ENCODE measurements at places on chromosomes 2 and 18.

DNA sequence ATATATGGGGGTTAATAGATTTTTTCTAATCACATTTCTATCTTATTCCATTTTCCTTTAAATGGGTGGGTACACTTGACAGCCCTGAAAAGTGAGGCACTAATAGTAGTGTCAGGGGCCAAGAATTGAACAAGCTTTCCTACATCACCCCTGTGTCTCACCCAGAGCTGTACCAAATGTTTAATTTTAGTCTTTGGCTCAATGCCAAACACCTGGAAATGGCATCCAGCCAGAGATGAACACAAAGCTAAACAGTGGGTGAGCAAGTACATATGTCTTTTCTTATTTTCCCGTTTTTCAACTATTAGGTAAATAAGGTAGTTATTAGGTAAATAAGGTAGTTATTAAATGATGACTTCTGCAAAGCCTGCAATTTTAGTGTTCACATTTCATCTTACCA lies 276.3 kb upstream of the ERBB4 start:
- no peak for DNase-seq

- no peak for DNase-seq
These were observed 211.0 kb downstream of the NEDD4L start for GRCh38 chr18:58254873-58255511.

DNA sequence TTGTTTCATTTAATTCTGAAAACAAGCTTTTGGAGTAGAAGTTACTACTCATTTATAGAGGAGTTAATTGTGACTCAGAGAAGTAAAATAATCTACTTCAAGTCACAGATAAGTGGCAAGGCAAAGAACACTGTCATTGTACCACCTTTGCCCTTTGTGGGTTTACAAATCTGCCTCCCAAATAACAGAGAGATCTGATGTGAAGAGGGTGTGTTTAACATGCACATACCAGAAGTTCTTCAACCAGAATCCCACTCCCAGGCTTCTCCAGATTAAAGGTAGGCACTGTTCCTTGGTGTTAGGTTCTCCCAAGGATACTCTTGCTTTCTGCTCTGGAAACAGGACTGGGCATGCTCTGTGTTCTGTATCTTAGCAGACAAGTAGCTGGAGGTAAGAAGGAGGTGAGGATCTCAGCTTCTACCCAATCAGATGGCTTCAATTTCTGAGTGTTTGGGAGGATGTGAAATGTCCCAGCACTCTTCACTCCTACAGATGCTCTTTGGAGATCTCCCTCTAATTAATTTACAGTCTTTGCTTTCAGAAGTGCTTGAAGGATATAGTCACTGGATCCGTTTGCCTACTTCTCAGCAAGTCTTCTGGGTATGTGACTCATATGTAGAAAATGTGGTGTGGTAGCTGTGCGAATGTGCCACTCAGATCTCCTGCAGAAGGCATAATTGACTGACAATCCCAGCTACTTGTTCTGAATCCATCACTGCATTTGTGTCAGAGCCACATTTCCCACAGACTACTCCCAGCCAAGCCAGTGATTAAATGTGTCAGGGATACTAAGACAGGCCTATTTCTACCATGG lies 111.1 kb downstream of the KLHL14 start:
- DNase-seq = no peak

DNA sequence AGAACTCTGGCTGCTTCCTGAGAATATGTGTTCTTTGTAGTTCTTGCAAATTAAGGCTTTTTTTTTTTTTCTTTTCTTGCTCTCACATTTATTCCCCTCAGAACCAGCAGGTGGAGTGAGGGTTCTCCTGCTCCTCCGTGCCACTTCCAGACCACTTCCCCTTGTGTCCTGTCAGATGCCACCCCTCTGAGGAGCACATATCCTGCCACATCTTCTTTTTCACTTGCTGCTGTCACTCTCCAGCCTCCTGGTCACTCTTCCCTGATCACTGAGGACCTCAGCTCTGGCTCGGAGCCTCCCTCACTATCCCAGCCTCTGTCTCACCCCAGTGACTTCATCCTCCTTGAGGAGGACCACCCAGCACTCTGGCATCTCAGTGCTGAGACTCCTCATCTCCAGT lies 100.5 kb downstream of the TACR1 start:
- DNase-seq = no peak

DNA sequence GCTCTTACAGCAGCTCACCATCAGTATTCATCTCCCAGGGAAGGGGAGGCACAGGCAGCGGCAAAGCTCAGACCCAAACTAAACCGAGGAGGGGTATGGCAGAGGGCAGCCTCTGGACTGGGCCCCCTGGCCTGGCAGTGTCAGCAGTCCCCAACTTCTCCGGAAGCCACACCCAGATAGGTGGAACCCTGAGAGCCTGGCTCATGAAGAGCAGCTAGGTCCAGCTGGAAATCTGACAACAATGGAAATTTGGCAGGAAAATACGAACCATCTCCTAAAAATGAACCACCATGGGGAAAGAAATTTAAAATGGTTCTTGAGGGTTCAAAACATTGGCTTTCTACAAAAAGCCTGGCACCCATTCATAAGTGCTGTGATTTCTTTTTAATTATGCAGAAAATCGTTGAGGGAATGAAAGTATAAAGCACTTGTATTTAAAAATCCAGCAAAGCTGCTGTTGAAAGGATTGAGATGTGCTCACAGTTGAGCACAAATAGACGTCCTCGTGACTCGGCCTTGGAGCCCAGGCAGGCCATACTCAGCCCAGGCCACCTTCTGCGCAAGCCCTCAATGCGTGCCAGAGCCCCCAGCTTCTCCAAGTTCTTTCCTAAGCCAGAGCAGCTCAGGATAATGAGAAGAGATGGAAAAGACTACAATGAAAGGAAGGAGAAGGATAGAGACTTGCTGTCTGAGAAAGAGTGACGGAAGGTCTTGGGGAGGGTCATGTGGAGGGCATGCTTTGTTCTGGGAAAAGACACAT lies 93.0 kb downstream of the COL6A3 start:
- no peak for DNase-seq
